Endothelial cell (in vitro differentiated cells): ENCODE measurements at places on chromosomes 2 and 18.

- no peak overlapping the region for H3K4me3 ChIP-seq
- peaks cover 6% of the 10 kb centered on the region for H3K27me3 ChIP-seq
Observed at GRCh38 chr18:77857678-77858655, 608.3 kb downstream of the GALR1 start.

GRCh38 chr18:2417861-2418610 lies 153.3 kb downstream of the METTL4 start:
- H3K36me3 ChIP-seq: no peaks in the 10 kb centered on the region
- H3K4me3 ChIP-seq: no peak overlapping the region
- H3K27ac ChIP-seq: no peak overlapping the region

- peaks cover 47% of the 10 kb centered on the region for H3K4me1 ChIP-seq
- H3K36me3 ChIP-seq: no peaks in the 10 kb centered on the region
- peak; percentile 29 for DNase-seq
Observed at GRCh38 chr2:118848381-118849225, 1.2 kb upstream of the EN1 start.

DNA sequence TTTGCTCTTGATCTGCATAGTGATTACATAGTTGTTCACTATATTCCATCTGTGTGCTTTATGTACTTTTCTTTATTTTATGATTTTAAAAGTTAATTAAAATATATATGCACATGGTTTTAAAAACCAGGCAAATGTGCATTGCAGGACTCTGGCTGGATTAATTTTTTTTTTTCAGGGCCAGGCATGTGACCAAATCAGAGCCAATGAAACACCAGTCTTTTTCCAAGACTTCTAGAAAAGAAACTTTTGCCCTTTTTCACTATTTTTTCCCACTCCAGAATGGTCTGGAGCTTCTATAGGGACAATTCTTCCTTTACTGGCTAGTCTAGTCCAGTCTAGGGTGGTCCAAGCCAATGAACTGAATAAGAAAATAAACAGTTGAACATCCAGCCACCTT lies 198.1 kb upstream of the FBXO11 start:
- peaks cover 3% of the 10 kb centered on the region for H3K27me3 ChIP-seq
- H3K36me3 ChIP-seq: no peaks in the 10 kb centered on the region
- DNase-seq: no peak
- no peak overlapping the region for H3K4me3 ChIP-seq

GRCh38 chr18:13501891-13502290 lies 224.5 kb downstream of the FAM210A start:
- no peak for DNase-seq
- H3K27me3 ChIP-seq: peaks cover 18% of the 10 kb centered on the region
- peaks cover 30% of the 10 kb centered on the region for H3K4me1 ChIP-seq
- peak overlapping the region; percentile 89 for H3K27ac ChIP-seq
- no peak overlapping the region for H3K4me3 ChIP-seq

- no peak for DNase-seq
- H3K27me3 ChIP-seq: peaks cover 1% of the 10 kb centered on the region
- no peak overlapping the region for H3K27ac ChIP-seq
- no peaks in the 10 kb centered on the region for H3K4me1 ChIP-seq
- no peak overlapping the region for H3K4me3 ChIP-seq
Observed at GRCh38 chr2:28717339-28717758, 34.3 kb upstream of the PPP1CB start.

DNA sequence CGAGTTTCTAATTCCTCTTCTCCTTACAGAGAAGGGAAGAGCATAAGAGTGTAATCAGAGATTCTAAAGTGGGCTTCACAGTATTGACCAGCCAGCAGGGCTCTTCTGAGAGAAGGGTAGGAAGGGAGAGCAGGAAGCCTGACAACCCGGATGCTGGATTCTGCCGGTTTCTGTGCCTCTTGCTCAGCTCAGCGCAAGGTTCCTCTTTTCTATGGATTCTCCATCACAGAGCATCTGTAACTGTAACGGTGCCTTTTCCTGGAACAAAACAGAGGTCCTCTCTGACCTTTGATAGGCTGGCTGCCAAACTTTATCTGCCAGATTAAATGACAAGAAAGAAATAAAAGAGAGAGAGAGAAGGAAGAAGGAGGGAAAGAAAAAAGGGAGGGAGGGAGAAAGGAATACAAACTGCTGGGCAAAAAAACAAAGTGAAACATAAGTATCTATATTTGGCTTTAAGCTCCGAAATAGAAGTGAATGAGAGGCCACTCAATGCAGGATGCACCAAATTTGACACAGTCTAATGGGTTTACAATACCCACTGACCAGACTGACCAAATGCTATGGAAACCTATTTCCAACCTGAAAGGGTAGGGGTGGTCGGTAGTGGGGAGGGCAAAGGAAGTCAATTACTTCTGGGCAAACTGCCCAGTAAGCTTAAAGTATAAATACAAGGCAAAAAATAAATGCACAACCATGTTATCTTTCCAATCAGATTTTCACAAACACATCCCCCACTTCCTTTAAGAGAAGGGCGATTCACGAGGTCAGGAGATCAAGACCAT lies 59.2 kb downstream of the PIEZO2 start:
- H3K27ac ChIP-seq: peak overlapping the region; percentile 88
- no peak overlapping the region for H3K4me3 ChIP-seq
- no peaks in the 10 kb centered on the region for H3K36me3 ChIP-seq
- H3K27me3 ChIP-seq: peaks cover 3% of the 10 kb centered on the region
- peaks cover 26% of the 10 kb centered on the region for H3K4me1 ChIP-seq

DNA sequence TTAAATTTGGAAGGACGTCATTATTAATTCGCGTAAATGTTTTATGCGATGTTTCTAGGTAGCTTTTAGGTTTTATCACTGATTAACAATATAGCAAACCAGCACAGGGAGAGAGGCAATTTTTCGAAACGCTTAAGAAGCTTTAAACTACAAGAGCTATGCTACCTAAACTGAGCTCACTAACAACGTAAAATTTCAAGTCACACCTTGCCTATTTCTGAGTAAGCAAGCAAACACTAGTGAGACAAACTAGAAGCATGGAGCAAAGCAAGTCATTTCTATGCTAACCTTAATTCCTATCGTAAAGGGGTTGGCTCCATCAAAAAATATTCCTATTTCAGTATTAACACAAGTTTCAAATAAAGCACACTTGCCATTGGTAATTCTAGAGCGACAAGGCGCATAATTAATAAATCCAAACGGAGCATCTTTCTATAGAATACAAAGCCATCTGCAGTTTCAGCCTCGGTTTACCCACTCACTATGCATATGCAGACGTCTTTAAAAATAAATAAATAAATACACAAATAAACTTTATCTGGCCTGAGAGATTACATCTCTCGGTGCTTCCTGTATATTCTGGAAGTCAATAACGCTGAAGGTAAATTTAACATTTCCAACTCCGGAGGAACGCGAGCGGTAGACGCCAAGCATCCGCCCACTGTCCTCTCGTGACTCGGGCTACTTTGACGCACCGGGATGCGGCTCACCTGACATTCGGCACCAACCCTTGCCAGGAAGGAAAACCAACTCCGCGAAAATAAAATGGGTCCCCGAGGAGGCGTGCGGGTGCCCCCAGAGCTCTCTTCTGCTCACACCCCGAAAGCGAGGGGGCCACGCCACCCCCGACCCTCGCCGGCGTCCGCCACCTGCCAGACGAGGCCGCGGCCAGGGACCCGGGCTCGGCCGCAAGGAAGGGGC lies 947 bp downstream of the ITSN2 start:
- no peaks in the 10 kb centered on the region for H3K36me3 ChIP-seq
- DNase-seq: peak; percentile 44
- H3K27ac ChIP-seq: peak overlapping the region; percentile 82
- peaks cover 18% of the 10 kb centered on the region for H3K4me1 ChIP-seq
- H3K27me3 ChIP-seq: peaks cover 14% of the 10 kb centered on the region

- H3K36me3 ChIP-seq: peaks cover 5% of the 10 kb centered on the region
- no peak overlapping the region for H3K27ac ChIP-seq
- DNase-seq: no peak
- peak overlapping the region; percentile 71 for H3K4me3 ChIP-seq
- H3K4me1 ChIP-seq: peaks cover 5% of the 10 kb centered on the region
Observed at GRCh38 chr2:96839875-96840850, 3.7 kb downstream of the ANKRD23 start.

GRCh38 chr2:29240601-29241000 lies 125.4 kb downstream of the CLIP4 start:
- peaks cover 2% of the 10 kb centered on the region for H3K27me3 ChIP-seq
- H3K27ac ChIP-seq: no peak overlapping the region
- H3K36me3 ChIP-seq: no peaks in the 10 kb centered on the region
- DNase-seq: no peak

DNA sequence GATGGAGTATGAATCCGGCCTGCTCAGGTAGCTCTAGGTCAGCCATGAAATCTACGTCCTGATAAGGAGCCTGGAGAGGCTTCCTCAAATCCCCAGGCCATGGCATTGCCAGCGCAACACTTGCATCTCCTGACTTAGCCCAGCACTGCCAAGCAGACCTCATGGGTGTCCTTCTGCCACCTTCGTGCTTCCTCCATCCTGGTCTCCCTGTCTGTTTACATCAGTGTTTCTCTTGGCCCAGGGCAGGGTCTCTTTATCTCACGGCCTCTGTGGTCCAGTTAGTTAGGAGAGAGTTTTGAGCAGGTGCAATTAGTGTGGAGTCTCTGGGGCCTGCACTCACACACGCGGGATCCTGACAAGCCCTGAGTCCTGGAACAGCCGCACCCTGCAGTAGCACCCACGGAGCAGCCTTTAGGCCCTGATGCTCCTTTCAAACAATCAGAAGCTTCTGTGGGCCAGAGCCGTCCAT lies 193.1 kb upstream of the ARL4C start:
- peaks cover 1% of the 10 kb centered on the region for H3K27me3 ChIP-seq
- H3K4me1 ChIP-seq: peaks cover 24% of the 10 kb centered on the region
- H3K36me3 ChIP-seq: peaks cover 4% of the 10 kb centered on the region

DNA sequence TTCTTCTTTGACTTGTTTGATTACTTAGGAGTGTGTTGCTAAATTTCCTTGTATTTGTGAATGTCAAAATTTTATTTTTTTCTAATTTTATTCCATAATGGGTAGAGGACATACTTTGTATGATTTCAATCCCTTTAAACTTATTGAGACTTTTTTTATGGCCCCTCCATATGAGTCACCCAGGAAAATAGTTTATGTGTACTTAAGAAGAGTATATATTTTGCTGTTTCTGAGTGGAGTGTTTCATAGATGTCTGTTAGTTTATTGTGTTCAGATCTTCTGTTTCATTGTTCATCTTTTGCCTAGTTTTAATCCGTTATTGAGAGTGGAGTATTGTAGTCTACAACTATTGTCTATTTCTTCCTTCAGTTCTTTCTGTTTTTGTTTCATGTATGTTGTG lies 81.9 kb downstream of the EPB41L5 start:
- H3K36me3 ChIP-seq: peaks cover 11% of the 10 kb centered on the region
- no peaks in the 10 kb centered on the region for H3K27me3 ChIP-seq
- no peaks in the 10 kb centered on the region for H3K4me1 ChIP-seq
- DNase-seq: no peak
- no peak overlapping the region for H3K4me3 ChIP-seq

- H3K27ac ChIP-seq: no peak overlapping the region
- peaks cover 13% of the 10 kb centered on the region for H3K36me3 ChIP-seq
- H3K27me3 ChIP-seq: peaks cover 12% of the 10 kb centered on the region
Observed at GRCh38 chr18:13641551-13642439, 84.6 kb downstream of the FAM210A start.

DNA sequence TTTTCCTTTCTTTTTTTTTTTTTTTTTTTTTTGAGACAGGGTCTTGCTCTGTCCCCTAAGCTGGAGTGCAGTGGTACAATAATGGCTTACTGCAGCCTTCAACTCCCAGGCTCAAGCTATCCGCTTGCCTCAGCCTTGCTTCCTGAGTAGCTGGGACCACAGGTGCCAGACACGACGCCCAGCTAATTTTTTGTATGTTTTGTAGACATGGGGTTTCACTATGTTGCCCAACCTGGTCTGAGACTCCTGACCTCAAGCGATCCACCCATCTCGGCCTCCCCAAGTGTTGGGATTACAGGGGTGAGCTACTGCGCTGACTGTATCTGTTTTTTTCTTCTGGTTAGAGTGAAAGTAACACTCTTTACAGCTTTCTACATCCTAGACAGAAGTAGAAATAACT lies 240.3 kb upstream of the FBXO11 start:
- no peaks in the 10 kb centered on the region for H3K4me1 ChIP-seq
- no peak overlapping the region for H3K4me3 ChIP-seq
- no peaks in the 10 kb centered on the region for H3K27me3 ChIP-seq
- H3K36me3 ChIP-seq: no peaks in the 10 kb centered on the region
- no peak for DNase-seq
- no peak overlapping the region for H3K27ac ChIP-seq

DNA sequence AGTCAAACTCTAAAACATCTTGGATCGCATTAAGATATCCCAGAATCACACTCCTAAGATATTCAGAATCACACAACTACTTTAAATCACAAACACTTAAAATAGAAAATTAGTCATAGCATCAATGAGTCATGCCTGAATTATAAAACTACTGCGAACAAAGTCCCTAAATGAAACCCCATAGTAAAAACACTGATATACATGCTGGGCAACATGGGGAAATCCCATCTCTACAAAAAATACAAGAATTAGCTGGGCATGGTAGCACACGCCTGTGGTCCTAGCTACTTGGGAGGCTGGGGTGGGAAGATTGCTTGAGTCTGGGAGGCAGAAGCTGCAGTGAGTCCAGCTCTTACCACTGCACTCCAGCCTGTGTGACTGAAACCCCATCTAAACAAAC lies 101.7 kb downstream of the COBLL1 start:
- no peak for DNase-seq
- no peak overlapping the region for H3K27ac ChIP-seq
- no peaks in the 10 kb centered on the region for H3K27me3 ChIP-seq
- no peak overlapping the region for H3K4me3 ChIP-seq

DNA sequence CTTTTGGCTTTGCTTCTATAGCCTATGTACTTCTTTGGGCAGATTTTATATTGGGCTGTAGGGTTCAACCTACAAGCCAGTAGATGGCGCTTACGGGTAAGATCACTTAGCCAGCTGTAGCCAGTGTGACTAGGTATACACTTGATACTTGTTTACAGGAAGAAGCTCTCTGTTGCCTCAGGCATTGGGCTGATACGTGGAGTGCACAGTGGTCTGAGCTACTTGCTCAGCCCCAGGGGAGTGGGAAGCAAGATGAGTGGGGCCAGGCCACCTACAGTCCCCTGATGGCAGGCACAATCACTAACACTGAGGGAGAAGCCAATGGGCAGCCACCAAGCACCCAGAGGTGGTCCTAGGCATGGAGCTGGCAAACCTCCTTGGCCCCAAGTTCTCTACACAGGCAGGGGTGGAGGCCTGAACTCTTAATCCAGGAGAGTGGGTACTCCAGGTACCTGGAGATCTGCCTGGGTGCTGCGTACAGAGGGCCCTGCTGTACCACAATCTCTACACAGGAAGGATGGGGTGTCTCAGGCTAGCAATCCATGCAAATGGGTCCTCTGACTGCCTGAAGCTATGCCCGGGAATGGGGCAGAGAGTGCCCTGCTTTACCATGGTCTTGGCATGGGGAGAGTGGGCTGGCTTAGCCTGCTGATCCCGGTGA lies 122.2 kb downstream of the NCOA1 start:
- peak overlapping the region; percentile 83 for H3K27ac ChIP-seq
- peaks cover 1% of the 10 kb centered on the region for H3K27me3 ChIP-seq
- H3K4me1 ChIP-seq: peaks cover 14% of the 10 kb centered on the region
- H3K36me3 ChIP-seq: no peaks in the 10 kb centered on the region

GRCh38 chr2:88139203-88139702 lies 11.4 kb upstream of the FABP1 start:
- no peaks in the 10 kb centered on the region for H3K4me1 ChIP-seq
- peaks cover 2% of the 10 kb centered on the region for H3K27me3 ChIP-seq
- DNase-seq: no peak
- no peaks in the 10 kb centered on the region for H3K36me3 ChIP-seq

- no peaks in the 10 kb centered on the region for H3K36me3 ChIP-seq
- peak overlapping the region; percentile 27 for H3K27ac ChIP-seq
- peaks cover 27% of the 10 kb centered on the region for H3K4me1 ChIP-seq
- H3K27me3 ChIP-seq: no peaks in the 10 kb centered on the region
- DNase-seq: no peak
- no peak overlapping the region for H3K4me3 ChIP-seq
Observed at GRCh38 chr2:139674577-139674976, 894.4 kb upstream of the NXPH2 start.
